ENCODE measurements at places on chromosomes 3 and 15.
A peak's percentile ranks its signal among the peaks of the same experiment; 100 is the strongest.

- no peak for DNase-seq
These were observed 5.2 kb upstream of the KAT2B start for GRCh38 chr3:20035019-20035418.

DNA sequence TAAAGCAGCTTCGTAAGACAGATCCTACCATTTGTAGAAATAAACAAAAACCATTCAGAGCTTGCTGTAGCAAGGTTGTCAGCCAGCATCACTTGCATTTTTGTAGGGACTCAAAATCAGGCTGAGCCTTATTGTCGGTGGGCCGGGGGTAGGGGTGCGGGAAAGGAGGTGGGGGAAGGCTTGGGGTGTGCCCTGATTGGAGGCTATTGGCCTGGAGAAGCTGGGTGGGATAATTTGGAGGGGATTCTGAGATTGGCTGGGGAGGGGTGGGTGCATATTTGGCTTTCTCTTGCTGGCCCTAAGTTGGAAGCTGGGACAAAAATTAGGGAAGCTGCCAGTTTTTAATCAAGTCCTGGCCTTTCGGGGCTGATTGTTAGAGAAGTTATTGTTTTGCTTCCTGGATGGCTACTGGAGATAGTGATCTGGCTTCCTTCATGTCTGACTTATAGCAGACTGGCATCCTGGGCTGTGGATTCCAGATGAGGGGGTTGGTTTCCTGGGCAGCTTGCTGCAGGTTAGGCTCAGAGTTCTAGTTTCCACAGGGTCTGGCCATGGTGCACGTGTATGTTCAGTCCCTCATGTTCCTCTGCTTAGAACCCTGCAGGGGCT lies 22.8 kb downstream of the STOML1 start:
- no peak for DNase-seq

DNA sequence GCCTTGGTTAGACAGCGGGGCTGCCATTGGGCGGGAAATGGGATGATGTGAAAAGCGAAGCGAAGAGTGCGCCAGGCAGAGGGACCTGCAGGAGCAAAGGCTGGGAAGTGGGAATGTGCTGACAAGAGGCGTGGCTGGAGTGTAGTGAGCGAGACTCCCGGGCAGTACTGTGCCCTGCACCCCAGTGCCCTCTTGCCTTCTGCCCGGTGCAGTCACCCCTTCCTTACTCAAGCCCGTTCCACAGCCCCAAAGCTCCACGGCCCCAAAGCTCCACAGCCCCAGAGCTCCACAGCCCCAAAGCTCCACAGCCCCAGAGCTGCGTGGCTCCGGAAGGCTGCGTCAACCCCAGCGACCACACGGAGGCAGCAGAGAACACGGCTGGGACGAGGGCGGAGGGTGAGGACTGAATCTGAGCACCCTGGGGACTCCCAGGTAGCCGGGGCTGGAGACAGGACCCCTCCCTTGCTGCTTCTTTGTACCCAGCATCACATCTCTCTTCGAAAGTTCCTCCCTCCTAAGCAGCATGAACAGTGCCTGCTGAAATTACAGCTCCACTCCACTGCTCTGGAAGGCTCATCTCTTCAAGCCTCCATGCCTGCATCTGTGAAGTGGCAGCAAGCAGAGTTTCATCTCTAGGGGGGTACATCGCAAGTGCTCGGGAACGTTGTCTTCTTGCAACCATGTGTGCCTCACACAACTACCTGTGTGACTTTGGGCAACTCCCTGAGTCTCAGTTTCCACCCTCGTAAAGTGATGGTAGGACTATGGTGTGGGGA lies 108.9 kb downstream of the FBLN2 start:
- peak; percentile 59 for DNase-seq

- no peak for DNase-seq
These were observed 9.1 kb upstream of the FEM1B start for GRCh38 chr15:68268405-68268804.

- no peak for DNase-seq
These were observed 113.3 kb upstream of the PHLDB2 start for GRCh38 chr3:111745786-111746185.

DNA sequence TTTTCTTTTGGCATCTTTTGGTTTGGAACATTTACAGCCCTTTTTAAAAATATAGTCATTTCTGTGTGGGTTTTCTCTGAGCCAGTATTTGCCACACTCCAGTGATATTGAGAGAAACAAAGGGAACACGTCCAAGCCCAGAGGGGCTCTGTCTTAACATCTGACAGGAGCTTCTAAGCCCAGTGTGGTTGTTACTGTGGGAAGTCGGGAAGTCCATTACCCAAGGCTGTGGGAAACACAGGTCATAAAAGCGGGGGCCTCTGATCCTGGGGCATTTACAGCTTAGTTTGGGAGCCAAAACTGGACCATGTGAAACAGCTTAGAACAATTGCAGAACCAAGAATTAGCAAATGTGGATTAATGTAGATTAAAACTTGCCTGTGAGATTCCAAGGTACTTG lies 123.0 kb downstream of the PTPRG start:
- DNase-seq, result no peak

DNA sequence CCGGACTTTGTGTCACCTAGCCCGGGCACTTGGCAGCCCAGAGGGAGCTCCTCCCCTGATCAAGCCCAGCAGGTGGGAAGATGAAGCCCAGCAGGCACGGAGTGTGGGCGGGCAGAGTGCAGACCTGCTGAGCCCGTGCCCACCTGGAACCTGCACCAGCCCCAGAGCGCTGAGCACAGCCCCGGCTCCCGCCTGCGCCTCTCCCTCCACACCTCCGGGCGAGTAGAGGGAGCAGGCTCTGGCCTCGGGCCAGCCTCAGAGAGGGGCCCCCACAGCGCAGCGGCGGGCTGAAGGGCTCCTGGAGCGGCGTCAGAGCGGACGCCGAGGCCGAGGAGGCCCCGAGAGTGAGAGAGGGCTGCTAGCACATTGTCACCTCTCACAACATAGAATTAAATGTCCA lies 257.7 kb downstream of the VGLL3 start:
- no peak for DNase-seq

- no peak for DNase-seq
These were observed 64.9 kb upstream of the RBMS3 start for GRCh38 chr3:29215948-29216347.

DNA sequence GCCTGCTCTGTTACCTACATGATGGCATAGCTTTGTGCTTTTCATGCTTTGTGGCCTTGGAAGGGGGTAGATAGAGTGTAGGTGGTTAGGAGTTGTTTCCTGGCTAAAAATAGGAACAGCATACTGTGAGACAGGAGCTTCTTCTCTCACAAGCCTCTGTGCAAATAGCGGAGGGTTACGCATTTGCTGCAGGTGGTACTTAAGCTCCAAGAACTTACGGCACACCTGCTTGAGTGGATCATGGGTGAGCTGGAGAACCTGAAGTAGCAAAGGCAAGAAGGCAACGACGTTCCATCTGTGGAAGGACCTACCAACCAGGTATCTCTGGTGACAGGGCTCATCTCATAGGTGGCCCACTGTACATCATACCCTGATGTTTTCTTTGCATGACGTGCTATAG lies 66.0 kb downstream of the ST6GAL1 start:
- no peak for DNase-seq

- DNase-seq, result no peak
These were observed 51.4 kb upstream of the SLC7A14 start for GRCh38 chr3:170637306-170637705.

DNA sequence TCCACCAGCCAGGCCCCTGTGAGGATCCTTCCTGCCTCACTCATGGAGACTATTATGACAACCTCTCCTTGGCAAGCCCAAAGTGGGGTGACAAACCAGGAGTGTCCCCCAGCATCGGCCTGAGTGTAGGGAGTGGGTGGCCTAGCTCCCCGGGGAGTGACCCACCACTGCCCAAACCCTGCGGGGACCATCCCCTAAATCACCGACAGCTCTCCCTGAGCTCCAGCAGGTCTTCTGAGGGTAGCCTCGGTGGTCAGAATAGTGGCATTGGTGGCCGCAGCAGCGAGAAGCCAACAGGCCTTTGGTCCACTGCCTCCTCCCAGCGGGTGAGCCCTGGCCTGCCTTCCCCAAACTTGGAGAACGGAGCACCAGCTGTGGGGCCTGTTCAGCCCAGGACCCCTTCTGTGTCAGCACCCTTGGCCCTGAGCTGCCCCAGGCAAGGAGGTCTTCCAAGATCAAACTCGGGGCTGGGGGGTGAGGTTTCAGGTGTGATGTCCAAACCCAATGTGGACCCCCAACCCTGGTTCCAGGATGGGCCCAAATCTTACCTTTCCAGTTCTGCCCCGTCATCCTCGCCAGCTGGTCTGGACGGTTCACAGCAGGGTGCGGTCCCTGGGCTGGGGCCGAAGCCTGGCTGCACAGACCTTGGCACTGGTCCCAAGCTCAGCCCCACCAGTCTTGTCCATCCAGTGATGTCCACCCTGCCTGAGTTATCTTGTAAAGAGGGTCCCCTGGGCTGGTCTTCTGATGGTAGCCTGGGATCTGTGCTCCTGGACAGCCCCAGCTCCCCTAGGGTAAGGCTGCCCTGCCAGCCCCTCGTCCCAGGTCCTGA lies 1.0 kb downstream of the LIMD1 start:
- no peak for DNase-seq

DNA sequence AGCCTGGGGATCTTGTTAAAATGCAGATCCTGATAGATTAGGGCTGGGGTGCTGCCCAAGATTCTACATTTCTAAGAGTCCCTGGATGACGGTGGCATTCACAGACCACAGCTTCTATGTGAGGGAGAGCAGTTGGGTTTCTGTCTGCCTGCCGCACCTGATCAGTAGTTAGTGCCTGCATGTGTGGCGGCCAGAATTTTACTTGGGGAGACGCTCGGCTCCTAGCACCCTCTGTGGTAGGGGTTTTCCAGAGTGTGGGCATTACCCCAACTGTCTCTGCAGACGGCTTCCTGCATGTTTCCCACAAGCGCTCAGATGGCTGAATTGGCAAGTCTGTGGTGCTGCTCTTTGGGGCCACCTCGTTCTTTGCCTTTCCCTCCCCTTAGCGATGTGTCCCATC lies 8.3 kb downstream of the GHRL start:
- DNase-seq, result no peak

- no peak for DNase-seq
These were observed 21.1 kb downstream of the MAGI1 start for GRCh38 chr3:66017591-66017990.

DNA sequence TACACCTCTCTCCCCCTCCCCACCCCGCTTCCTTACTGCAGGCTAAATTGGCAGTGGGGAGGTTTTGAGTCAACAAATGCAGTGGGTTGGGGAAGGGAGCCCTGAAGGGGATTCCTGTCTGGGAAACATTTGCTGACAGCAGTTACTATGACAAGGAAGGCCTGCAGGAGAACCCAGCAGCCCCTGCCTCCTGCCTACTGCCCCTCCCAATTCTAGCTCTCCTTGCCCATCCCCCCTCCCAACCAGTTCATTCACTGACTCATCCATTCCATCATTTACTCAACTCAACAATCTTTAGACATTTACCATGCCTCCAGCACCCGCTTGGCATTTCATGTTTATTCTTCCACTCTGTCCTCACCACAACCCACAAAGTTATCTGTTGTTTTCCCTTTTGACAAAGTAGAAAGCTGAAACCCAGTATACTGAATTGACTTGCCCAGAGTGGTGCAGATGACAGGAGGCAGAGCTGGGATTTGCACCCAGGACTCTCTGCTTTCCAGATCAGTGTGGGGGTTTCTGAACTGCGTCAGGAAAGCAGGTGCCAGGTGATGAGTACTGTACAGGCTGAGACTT lies 75.0 kb downstream of the MAGEF1 start:
- no peak for DNase-seq

DNA sequence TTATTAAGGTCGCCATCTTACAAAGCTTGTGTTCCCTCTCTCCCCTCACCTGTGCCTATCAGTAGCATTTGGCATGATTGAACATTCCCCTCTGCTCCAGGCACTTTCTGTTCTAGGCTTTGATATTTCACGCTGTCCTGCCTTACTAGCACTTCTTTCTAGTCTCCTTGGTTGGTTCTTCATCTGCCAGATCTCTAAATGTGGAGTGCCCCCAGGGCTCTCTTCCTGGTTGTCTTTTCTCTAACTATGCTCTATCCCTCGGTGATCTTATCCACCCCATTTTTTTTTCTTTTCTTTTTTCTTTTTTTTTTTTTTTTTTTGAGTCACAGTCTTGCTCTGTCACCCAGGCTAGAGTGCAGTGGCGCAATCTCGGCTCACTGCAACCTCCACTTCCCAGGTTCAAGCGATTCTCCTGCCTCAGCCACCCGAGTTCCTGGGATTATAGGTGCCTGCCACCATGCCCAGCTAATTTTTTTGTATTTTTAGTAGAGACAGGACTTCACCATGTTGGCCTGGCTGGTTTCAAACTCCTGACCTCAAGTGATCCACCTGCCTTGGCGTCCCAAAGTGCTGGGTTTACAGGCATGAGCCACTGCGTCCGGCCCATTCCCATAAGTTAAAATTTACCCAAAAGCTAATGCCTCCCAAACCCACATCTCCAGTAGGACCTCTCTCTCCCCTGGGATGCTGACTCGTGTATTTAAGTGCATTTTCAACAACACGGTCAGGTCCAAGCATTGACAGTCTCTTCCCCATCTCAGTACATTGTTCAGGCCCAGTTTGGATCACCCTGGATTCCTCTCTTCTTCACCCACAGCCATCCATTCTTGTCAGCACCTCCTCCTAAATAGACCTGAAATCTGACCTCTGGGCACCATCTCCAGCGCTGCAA lies 5.2 kb downstream of the NUSAP1 start:
- no peak for DNase-seq

DNA sequence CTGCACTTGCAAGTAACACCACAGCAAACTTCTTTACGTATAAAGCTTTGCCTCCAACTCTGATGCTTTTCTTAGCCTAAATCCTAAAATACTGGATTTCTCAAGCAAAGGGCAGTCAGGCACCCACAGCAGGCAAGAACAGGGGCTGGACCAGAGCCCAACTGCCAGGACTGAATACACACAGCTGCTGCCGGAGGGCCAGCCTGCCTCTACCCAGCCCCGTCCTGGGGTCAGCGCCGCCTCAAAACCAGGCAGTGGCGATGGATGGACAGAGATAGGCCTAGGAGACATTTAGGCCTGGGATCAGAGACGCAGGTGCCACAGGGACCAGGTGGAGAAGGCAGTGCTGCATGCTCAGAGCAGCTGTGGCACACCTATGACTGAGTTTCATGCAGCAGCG lies 47.6 kb upstream of the SEC61A1 start:
- DNase-seq, result no peak

DNA sequence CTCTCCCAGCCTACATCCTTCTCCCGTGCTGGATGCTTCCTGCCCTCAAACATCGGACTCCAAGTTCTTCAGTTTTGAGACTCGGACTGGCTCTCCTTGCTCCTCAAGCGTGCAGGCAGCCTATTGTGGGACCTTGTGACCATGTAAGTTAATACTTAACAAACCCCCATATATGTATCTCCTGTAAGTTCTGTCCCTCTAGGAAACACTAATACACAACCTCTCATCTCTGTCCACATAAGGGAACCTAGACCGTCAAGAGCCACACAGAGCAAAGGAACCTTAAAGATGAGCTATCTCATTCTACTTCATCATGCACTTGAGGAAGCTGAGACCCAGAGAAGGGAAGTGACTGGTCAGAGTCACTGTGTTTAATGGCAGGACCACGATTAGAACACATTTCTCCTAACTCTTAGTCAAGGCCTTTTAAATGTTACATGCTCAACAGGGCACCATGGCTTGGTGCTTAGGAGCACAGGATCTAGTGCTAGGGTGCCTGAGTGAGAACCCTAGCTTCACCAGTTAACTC lies 50.3 kb downstream of the NPTN start:
- no peak for DNase-seq
